ENCODE measurements at places on chromosomes 4 and X. TPM values are rescaled to one million over a fixed set of nuclear protein-coding genes. Genes with fewer than 3 reads are reported as not detected.

GRCh38 chrX:45824471-45824870 lies 623.8 kb upstream of the DIPK2B start:
- peak; percentile 57 for DNase-seq

The SH3BGRL gene
- 110 TPM for total RNA-seq

The ETDC gene
- not detected for total RNA-seq

The GPAT3 gene
- 4.4 TPM for total RNA-seq
